ENCODE measurements at places on chromosomes 11 and 22.

DNA sequence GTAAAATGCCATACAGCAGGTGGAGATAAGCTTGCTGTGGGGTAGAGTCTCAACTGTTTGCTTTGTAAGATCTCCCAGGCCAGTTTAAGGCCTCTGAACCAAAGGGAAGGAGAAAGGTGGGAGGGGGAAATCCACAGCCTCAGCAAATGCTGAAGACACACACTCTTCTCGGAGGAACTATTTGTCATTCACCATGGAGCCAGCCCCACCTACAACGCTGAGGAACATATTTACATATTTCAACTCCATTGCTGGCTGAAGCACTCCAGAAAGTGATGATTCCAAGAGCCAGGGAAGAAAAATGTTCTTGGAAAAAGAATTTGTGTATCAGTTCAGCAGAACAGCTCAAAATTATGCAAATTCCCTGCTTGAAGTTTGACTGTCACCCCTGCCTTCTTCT is 6.5 kb downstream of the TENM4 start:
- no peak for DNase-seq

DNA sequence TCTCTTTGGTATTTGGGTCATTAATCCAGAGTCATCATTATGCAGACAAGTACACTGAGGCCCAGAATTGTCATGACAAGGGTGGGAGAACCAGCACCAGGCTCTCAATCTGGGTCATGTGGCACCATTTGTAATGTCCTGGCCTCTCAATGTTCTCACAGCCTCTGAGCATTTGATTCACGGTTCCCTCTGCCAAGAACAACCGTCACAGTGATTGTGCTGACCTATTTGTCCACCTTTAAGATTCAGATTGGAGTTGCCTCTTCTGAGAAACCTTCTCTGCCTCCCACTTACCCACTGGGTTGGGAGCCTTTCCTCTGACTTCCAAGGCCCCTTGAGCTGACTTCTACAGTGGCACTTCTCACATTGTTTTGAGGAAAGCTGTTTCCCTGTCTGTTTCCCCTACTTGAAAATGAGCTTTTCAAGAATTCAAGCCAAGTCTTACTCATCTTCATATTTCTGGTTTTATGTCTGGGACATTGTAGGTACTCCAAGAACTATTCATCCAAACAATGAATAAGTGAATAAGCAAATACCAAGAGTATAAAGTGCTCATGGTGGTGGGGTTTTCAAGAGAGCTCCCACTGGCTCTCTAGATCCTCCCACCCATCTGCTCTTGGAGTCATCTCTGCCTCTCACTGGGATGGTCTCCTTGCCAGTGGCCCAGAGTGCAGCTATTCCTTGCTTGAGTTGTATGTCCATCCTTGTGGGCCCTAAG is 126.4 kb upstream of the E2F8 start:
- no peak for DNase-seq

- no peak for DNase-seq
Observed at GRCh38 chr11:57394203-57394965, 3.9 kb upstream of the PRG2 start.

DNA sequence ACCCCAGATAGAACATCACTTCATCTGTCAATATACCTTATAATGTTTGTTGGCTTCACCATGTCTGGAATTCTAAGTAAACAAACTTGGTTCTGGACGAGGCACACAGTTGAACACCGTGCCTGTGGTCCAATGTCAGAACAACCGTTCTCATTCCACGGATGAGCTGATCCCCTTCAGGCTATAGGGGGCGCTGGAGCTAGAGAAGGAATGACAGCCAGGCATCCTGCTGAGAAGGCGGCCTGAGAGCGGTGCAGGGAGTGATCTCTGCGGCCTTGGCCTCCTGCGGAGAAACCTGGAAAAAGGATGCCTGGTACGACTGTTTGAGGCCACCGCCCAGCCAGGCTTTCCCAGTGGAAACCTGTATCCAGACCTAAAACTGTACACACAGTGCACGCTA is 48.7 kb downstream of the FDX1 start:
- DNase-seq = no peak

DNA sequence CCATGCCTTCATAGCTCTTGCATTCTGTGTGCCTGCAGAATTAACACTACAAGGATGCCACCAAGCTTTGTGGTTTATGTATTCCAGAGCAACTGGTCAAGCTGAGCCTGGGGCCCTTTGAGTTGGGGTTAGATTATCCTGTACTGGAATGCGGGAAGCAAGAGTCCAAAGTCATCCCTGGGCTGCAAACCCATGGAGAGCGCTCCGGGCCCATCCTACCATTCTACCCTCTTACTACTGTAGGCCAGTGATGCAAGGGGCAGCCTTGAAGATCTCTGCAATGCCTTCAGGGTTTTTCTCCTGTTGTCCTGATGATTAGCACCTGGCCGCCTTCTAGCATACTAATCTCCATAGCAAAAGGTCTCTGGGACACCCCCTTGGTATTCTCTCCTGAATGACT is 51.3 kb downstream of the TUG1 start:
- DNase-seq = no peak

GRCh38 chr11:117749541-117749910 is 47.5 kb downstream of the DSCAML1 start:
- DNase-seq = no peak

DNA sequence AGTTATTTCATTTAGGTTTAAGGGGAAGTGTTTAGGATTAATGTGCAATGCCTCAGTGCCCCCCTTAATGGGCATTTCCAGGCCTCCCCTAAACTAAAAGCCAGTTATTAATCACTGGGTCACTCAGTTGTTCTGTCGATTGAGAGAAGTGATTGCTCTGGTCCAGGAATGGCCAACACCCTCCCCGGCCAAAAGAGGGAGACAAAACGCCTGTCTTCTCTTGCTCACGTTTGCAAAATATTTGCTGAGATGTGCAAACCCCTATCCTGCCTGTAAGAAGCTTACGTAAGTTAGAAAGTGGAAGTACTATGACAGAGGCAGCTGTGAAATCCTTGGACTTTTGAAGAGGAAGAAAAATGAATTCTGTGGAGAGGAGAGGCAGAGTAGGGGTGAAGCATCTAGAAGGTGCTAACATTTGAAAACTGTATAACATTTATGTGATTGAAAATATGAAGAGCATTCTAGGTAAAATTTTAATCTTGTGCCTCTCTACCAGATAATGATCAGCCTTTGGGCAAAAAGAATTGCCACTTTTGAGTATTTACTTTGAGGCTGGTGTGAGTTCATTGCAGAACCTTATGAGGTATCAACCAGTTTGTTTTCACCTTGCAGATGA is 37.7 kb downstream of the NTM start:
- no peak for DNase-seq

GRCh38 chr11:32039149-32039548 is 51.7 kb upstream of the RCN1 start:
- DNase-seq = no peak

DNA sequence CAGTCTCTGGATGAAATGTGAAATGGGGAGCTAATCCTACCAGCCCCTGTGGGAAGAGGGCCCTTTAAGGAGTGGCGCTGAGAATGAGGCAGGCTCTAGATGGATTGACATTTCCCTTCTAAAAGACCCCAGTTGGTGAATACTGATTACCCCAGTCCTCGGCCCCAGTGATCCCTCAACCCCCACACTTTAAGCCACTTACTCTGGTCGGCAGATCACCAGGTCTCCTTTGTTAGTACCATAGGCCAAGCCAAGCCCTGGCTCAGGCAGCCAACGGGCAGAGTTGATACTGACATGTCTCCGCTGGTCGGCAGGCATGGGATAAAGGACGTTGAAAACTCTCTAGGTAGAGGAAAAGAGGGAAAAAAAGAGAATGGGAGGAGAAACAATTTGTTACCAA is 26.1 kb upstream of the CHRM4 start:
- DNase-seq = no peak

DNA sequence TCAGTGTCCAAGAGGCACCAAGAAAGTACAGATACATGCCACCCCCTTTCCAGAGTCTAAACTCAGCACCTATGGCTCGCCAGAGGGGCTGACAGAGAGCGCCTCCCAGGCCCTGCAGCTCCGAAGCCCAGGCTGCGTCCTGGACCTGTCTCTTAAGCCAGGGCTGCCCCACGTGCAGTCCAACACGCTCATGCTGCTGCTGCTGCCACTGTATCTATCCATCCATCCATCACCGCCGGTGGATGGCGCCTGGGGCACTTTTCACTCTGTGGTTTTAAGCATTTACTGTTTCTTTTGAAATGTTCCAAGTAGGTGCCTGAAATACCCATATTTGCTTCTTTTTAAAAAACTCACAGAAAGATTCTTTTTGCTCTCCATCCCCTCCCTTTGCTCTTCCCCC is 41.8 kb downstream of the MACROD1 start:
- no peak for DNase-seq

DNA sequence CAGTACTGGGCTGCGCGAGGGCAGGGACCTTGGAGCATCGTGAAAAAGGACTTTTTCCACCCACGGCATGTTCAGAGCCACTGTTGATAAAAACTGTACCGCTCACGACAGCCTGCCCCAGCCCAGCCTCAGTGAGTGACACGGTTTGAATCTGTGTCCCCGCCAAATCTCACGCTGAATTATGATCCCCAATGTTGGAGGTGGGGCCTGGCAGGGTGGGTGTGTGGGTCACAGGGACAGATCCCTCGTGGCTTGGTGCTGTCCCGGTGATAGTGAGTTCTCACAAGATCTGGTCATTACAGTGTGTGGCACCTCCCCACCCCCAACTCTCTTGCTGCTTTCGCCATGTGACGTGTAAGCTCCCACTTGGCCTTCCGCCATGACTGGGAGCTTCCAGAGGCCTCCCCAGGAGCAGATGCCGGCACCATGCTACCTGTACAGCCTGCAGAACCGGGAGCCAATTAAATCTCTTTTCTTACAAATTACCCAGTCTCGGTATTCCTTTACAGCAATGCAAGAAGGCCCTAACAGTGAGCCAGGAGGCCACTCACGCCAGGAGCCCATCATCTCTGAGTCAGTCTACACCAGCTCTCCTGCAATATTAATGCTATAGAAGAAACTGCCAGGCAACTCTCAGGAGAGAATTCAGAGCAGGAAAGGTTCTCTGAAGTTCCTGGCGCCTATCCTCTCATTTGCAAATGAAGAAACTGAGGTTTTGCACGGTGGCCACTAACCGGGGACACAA is 1.3 kb downstream of the TOLLIP start:
- no peak for DNase-seq

GRCh38 chr11:60927600-60927999 is 3.3 kb downstream of the TMEM132A start:
- no peak for DNase-seq

GRCh38 chr11:134768463-134768862 is 356.4 kb upstream of the B3GAT1 start:
- DNase-seq = no peak

DNA sequence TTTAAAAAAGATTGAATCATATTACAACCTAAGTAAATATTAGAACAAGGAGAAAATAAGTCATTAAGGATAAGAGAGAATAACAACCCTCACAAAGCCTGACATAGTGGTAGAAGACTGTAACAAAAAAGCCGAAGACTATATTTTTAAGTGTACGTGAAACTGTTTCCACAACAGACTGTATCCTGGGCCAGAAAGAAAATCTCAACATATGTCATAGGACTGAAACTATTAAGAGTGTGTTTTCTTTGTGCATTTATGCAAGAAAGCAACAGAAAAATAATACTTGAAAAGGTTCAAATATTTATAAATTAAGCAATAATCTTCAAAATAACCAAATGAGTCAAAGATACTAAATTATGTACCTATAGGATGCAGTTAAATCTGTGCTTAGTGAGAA is 309.8 kb downstream of the CASP12 start:
- no peak for DNase-seq

DNA sequence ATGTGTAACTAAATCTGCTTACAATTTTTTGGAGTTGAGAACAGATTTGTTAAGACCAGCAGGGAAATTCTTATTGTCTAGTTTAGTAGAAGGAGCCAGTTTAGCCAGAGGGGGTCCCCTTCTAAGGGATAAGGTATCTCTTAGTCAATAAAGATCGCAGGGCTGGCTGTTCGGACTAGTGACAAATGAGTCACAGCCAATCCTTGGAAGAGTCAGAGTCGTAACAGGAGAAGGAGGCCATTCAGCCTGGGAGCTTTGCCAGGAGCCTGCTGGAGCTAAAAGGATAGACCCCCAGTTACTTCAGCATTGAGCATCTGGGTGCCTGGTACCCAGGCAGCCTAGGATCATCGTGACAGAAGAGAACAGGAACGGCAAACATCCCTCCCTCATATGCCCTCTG is 191.6 kb upstream of the ARHGAP20 start:
- DNase-seq = no peak

DNA sequence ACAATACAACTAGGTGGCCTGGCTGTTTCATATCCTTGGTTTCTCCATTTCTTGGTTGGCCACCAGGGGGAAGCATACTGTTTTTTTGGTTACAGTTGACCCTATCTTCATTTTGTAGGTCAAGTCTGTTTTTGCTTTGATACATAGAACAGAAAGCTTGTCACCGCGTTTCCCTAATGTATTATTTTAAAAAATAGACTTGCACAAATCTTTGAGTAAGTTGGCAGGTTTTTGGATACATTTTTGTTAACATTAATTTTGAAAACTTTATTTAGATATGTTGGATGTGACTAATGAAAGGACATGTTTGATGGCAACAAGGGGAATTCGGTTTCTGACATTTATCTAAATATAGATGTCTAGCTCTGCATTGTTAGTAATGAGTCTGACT is 3.0 kb downstream of the NCR3LG1 start:
- DNase-seq = no peak

GRCh38 chr11:8584511-8584910 is 9.5 kb downstream of the STK33 start:
- no peak for DNase-seq

- no peak for DNase-seq
Observed at GRCh38 chr11:28009388-28009787, 98.6 kb downstream of the KIF18A start.

DNA sequence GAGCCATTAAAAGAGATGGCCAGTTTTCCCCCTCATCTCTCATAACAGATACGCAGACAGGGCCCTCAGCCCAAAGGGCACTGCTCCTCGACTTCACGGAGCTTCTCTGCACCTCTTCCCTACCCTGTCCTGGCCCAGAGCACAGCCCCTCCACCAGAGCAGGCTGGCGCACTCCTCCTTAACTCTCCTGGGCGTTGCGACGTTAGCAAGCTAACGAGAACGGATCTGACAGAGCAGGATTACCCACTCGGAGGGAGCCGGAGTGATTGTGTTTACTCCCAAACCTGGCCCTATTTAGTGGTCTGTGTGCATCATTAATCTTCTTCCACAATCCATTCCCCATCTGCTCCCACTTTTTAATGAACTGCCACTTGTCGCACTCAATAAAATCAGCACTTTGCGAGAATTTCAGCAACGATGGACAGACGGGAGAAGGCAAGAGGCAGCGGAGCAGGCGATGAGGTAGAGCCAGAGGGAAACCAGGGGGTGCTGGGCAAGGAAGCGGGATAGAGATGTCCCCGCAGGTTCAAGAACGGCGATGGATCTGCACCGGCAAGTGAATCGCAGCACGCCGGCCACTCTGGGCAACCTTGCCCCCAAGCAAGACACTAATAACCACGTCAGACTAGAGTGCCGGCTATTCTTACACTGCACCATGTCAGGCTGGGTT is 159.4 kb downstream of the BUD13 start:
- DNase-seq = no peak
